SW480 (cell line): ENCODE measurements at places on chromosomes 2 and 18.

- no peak for DNase-seq
These were observed 52.6 kb downstream of the CHN1 start for GRCh38 chr2:174952607-174953006.

DNA sequence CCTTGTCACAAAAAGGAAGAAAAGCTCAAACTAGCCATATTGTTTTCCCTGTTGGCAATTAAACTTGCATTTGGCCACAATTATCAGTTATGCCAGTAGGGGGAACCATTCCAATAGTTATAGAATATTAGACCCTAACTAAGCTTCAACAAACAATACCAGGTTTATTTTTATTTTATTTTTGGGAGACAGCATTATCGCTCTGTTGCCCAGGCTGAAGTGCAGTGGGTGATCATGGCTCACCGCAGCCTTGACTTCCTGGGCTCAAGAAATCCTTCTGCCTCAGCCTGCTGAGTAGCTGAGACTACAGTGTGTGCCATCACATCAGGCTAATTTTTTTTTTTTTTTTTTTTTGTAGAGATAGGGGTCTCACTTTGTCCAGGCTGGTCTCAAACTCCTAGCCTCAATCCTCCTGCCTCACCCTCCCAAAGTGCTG lies 102.1 kb downstream of the ATAD2B start:
- DNase-seq = peak; percentile 61

- no peak for DNase-seq
These were observed 609.0 kb upstream of the CELF4 start for GRCh38 chr18:38174594-38174993.

- DNase-seq = no peak
These were observed 17.2 kb upstream of the POLE4 start for GRCh38 chr2:74941284-74941683.

DNA sequence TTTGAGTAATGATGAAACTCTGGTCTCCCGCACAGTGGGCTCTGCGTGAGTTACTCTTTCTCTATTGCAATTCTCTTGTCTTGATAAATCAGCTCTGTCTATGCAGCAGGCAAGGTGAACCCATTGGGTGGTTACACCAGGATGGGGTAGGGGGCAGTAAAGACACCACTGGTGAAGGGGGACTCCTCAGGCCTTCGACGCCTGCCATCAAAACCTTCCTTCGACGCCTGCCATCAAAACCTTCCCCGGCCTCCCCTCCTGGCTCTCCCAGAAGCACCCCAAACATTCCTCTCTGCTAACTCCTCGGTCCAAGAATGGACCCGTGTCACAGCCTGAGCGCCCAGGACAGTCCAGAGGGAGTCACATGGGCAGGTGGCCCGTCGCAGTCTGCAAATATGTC lies 4.8 kb upstream of the STARD7 start:
- no peak for DNase-seq

DNA sequence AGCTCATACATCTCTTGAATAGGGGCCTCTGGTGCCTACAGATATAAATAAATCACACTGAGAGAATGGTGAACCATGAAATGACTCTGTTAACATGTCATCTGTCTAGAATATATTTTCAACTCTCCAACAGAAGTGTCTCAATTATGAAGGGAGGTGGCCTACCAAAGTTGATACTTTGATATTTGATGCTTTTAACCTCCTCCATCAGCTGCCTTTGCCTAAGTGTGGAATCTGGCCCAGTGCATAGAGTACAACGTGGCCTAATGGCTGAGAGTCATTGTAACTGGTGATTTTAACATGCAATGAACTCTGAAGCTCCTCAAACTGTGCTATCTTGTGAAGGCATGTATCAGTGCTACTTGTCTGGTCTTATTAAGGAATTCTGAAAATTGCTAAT lies 93.4 kb downstream of the MYO3B start:
- DNase-seq = peak; percentile 8

DNA sequence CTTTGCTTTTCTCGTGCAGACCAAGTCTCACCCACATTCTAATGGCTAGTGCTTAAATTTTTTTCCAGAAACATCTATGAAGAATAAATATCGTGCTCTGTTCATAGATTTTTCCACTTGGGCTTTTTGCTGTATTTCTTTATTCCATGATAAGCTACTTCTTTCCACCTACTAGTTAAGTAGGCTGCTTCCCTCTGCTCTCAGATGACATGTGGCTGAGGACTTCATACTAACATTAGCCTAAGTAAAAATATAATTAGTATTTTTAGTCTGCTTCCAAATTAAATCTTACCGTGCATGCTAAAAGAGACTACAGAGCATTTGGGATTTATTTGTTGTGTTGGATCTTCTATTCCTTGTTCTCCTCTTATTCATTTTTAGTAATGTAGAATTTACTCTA lies 102.4 kb downstream of the SH3RF3 start:
- no peak for DNase-seq

GRCh38 chr18:67280486-67281242 lies 235.9 kb downstream of the DSEL start:
- no peak for DNase-seq
